Stimulated activated CD8-positive, alpha-beta memory T cell treated with anti-CD3 and anti-CD28 coated beads, Interleukin-4, amount 100 ng/mL, for 4 hours (primary cell): ENCODE measurements at places on chromosomes 12 and 14.

- no peak for DNase-seq
These were observed 13.6 kb upstream of the TAS2R14 start for GRCh38 chr12:10952645-10953044.

GRCh38 chr14:36618641-36619040, 36.2 kb upstream of the NKX2-8 start:
- DNase-seq, result no peak

GRCh38 chr12:75366629-75367028, 24.3 kb upstream of the GLIPR1L2 start:
- no peak for DNase-seq

DNA sequence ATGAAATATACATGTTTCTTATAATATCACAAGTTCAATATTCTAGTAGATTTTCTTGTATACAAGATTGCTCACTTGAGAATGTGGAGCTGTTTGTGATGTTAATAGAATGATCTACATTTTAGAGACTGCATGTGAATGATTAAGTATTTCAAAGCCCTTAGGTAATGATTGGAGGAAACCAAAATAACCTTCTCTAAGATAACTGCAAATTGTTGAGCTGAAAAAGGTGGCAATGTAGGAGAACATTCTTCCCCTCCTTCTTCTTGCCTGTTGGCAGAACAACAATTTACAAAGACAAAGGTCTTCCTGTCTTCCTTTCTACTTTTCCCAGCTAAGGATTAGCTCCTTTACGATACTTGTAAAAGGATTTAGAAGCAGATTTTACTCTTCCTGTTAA, 2.0 kb upstream of the CLEC6A start:
- DNase-seq, result no peak

DNA sequence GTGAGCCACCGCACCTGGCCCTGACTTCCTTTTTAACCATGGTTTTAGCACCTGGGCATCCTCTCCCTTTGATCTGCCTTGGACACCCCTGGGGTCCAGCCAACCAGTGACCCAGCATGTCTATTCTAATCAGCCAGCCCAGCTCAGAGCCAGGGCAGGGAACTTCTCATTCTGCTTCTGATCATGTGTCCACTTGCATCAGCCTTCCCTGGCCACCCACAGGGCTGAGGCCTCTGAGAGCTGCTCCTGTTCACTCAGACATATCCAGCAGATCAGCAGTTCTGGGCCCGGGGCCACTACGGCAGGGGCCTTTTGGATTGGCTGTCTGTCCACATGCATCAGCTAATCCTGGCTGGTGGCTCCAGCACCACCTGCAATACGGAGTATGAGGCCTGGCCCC, 117.9 kb upstream of the MAP1LC3B2 start:
- DNase-seq, result no peak

GRCh38 chr12:50620978-50621360, 116.2 kb downstream of the DIP2B start:
- no peak for DNase-seq

DNA sequence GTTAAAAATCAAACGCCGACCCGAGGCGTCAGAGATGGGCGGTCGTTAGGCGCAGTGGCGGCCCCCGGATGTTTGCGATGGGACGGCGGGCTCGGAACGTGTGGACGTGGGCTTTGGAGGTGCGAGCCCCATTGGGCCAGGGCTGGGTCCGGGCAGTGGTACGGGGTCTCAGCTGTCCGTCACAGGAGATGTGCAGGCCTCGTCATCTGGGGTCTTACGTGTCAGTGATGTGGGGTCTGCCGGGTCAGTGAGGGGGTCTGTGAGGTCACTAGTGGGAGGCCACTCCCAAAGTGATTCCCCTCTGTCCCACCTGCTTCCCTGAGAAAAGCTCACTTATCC, 21.6 kb upstream of the CHFR start:
- DNase-seq, result no peak

DNA sequence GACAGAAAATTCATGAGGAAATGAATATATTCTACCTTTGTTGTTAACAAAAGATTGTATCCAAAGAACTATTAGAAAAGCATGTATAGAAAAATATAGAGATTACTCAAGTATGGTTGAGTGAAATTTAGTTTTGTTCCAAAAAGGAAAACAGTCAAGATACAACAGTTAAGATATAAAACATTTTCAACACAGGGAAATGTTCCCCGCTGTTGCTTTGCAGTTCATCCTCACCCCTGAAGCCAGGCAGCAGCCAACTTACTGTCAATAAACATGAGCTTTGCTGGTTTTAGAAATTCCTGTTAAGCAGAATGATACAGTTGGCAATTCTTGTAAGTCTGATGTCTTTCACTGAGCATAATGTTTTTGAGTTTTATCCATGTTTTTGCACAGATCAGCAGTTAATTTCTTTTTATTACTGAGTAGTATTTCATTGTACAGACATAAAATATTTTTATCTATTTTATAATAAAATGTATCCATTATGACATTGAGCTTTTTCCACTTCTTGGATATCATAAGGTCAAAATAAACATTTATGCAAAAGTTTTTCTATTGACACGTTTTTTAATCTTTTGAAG, 1.2 kb upstream of the CLEC2B start:
- DNase-seq, result no peak

DNA sequence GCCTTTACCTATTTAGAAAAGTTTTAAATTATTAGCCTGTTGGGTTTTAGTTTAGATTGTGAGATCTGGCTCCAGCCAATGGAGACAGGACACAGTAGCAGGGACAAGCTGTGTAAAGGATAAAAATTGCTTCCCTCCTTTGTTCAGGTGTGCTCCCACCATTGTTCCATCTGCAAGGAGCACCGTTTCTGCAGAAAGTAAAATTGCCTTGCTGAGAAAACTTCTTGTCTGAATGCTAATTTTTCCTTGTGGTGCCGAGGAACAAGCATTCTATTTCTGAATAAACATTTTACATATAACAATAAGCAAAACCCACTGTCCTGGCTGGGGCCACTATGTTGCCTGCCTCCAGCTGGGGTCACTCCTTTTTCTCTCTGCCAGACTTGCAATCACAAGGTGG, 72.7 kb upstream of the ZFP36L1 start:
- DNase-seq, result no peak

- no peak for DNase-seq
These were observed 198.2 kb upstream of the RGS6 start for GRCh38 chr14:71734076-71734475.

DNA sequence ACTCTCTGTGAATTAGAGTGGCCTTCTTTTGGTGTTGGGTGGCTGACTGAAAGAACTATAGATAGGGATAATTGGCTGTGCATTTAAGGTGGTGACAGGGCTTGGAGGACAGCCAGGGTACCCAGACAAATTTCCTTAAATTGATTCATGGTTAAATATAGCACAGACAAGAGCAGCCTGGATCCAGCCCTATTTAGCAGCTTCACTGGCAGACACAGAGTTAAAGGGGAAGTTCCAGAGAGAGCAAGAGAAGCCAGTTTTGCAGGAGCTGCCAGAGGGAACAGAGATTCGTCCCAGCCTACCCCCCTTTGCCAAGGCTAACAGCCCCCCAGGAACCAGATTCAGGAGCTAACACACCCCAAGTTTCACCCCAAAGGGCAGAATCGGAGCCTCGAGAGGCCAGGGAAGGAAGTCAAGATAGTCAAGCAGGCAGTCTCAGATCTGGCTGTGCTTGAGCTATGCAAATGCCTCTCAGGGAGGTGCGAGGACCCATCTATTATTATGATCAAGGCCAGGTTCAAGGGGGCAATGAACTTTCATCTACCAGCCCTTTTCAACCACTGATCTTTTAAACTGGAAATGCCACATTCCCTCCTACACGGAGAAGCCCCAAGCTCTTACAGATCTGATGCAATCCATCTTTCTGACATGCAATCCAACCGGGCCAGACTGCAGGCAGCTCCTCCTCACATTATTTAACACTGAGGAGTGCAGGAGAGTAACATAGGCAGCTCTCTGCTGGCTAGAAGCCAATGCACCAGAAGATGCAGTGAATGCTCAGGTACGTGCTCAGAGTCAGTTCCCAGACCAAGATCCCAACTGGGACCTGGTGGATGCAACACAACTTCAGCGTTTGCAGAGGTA, 58.2 kb downstream of the DHRS2 start:
- no peak for DNase-seq

GRCh38 chr14:30337456-30337855, 221.5 kb upstream of the G2E3 start:
- no peak for DNase-seq

DNA sequence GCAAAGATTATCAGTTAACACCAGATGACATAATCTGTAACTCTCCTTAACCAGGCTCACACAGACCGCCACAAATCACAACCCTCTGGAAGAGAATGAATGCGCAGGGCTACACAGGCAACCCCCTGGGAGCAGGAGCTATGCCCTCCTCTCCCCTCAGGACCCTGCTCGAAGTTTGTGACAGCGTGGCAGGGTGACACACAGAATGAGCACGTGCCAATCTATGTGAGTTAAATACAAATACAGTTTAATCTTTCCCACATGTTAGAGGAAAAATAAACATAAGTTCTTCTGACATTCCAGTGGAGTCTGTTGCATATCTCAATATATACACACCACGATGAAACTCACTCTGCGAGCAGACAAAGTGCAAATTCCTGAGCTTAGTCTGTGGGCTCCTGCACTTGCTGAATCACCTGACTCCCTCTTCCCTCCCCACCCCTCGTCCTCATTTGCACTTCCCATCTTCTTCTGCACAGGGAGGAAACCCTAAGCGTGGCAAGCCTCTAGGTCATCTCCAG, 37.6 kb downstream of the BCAT1 start:
- no peak for DNase-seq

- no peak for DNase-seq
These were observed 22.3 kb upstream of the EPS8 start for GRCh38 chr12:15811214-15812127.

DNA sequence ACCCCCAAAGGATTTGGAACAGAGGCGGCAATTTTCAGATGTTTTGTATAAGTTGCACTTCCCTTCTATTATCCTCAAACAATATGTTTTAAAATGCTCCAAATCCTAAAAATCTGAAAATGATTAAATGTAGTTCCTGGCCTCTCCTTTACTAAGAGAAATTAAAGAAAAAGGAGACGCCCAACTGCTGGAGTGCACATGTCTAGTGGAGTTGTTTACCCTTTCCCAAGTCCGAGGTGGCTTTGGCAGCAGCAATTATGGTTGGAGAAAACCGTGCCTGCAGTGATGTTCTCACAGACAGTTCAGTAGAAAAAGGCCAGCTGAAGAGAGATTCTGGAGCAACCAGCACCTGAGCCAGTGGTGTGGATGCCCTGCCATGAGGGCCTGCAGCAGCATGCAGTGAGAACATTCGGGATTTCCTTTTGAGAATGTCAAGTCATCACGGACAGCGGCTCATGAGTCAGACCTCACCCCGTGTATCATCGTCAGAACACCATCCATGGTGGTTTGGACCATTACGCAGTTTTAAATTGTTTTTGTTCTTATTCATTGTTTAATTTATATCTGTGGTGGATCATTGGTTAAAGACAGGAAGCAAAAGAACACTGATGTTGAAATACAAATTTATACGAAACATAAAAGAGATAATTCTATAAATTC, 179.0 kb upstream of the KRR1 start:
- no peak for DNase-seq

DNA sequence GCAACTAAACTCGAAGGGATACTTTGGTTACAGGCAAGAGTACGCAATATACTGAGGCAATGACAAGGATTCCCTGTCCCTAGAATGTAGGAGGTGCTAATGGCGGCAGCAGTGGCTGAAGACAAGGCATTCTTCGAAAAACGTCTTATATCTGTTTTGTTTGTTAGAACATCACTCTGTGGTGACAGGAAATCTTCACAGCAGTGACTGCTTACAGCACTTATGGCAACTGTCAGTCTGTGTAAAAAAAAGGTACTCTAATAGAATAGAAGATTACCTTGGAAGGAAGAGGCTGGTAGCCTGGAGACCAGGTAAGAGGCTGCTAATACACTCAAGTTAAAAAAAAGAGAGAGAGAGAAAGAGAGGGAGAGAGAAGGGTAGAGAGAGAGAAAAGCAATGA, 131.7 kb downstream of the ST8SIA1 start:
- no peak for DNase-seq

- DNase-seq, result no peak
These were observed 165.1 kb downstream of the C12orf42 start for GRCh38 chr12:103330672-103331071.

GRCh38 chr12:104657726-104658484, 201.2 kb downstream of the CHST11 start:
- no peak for DNase-seq

GRCh38 chr14:61397615-61398014, 76.2 kb downstream of the PRKCH start:
- DNase-seq, result no peak

GRCh38 chr12:44155358-44155757, 319.5 kb downstream of the TMEM117 start:
- DNase-seq, result no peak

GRCh38 chr12:89529738-89530137, 3.9 kb upstream of the POC1B start:
- DNase-seq, result no peak
